Activated T-cell treated with anti-CD3 and anti-CD28 coated beads, Interleukin-2, amount 50 U/mL, for 4 hours (primary cell): ENCODE measurements at places on chromosomes 1 and 21. TPM values are rescaled to one million over a fixed set of nuclear protein-coding genes. Genes with fewer than 3 reads are reported as not detected.

DNA sequence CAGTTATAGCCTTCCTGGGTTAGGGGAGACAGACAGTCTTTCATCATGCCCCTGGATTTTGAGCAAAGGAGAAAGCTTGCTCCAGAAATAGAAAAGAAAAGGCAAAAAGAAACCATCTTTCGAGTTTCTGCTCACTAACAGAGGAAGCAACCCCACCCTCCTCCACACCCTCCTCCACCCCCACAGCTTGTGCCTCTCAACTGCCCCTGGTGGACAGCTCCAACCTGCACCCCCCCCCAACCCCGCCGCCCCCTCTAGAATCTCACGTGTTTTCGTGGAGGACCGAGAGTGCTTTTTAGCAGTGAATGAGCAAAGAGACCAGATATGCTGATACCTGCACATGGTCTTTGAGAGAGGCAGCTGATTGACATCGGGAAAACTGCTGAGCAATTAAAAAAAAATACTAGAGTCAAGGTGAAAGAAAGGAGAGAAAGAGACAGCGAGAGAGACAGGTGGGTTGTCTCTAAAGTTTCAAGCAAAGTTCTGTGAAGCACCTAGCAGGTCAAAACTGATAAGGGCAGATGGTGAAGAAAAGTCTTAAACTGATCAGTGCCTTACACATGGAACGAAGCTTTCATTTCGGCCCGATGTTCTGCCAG lies 358.3 kb downstream of the KIF26B start:
- DNase-seq = no peak

The TRIM45 gene
- total RNA-seq = 0.21 TPM

DNA sequence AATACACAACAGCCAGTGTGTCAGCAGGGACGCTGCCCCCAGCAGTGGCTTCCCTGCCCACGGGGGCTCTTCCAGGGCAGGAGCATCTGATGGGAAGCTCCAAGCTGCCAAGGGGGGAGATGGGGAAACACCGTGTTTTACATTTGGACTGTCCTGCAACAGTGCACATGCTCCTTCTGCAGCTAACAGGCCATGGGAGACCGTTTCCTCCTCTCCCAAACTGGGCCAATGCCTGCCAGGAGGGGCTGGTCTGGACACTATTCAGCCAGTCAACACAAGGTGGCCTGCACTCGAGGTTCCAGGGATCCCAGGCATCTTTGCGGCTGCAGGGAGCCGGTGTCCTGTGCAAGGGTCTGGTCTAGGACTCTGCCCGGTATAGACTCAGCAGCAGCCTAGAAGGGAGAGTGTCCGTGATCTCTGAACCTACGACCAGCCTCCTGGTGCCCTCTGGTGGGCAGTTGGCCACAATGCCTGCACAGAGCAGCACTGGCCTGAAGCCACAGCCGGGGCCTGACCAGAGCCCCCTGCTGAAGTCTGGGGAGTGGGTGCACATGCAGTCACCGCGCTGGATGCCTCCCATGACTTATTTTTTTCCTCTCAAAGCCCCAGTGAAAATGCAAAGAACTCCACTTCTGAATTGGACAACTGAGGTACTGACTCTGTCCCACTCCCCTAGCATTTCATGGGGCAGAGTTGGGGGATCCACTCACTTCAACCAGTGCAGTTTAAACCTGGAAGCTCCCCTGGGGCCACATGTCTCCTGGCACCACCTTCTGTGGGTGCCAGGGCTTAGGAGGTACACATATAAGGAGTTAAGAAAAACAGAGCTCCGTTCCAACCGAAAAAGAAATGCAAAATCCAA lies 33.3 kb downstream of the RCC2 start:
- DNase-seq = peak; percentile 21

GRCh38 chr1:202135221-202135721 lies 9.3 kb downstream of the ARL8A start:
- DNase-seq = peak; percentile 42

GRCh38 chr1:193589597-193590040 lies 403.2 kb upstream of the B3GALT2 start:
- DNase-seq = no peak

The HCRTR1 gene
- total RNA-seq = not detected

GRCh38 chr1:194477908-194478307 lies 1291.5 kb upstream of the B3GALT2 start:
- DNase-seq = no peak

The CFAP74 gene
- total RNA-seq = not detected

DNA sequence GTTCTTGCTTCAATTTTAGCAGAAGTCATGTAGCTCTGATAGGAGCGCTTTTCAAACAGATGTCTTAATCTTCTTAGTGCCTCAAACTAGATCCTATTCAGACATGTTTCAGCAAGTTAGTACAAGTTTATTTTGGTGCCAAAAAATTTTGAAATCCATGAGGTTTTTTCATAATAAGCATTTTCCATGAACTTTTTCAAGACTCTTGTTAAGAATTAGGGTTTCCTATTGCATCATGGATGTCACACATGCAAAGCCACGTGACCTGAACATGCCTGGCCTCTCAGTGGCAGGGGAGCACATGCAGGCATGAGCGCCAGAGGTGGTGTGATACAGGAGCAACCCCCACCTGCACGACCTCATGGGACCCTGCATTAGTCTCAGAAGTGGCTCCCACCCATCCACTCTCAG lies 67.6 kb downstream of the POFUT2 start:
- DNase-seq = no peak

GRCh38 chr1:113905435-113905861 lies 322 bp downstream of the DCLRE1B start:
- DNase-seq = no peak

GRCh38 chr1:30179942-30180543 lies 543.3 kb downstream of the MATN1 start:
- DNase-seq = no peak

- DNase-seq = no peak
Measured at GRCh38 chr1:32806910-32807523, 10.1 kb downstream of the YARS1 start.

The CLDN17 gene
- total RNA-seq = not detected

GRCh38 chr1:89781494-89782126 lies 39.2 kb upstream of the LRRC8D start:
- DNase-seq = peak; percentile 79

DNA sequence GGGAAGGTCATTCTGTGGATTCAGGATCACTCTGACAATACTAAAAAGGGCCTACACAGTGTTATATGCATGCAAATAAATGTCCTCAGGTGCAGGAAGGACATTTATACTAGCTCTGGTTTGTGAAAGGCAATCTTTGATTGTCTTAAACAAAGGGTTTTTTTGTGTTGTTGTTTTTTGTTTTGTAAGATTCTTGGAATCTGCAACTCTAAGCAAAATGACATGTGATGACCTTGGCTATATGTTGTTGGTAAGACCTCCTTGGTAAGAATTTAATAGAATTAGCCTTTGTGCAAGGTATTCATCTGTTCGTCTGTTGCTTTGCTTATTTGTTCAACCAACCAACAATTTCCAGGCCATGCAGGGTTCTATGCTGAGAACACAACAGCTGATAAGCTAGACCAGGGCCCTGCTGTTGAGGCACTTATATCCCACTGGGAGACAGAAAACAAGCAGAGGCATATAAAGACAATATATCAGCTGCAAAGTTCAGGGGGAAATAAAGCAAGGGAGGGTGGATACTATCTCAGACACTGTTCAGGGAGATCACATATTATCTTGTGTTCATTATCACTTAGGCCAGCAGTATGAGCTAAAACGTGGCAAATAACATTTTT lies 60.3 kb downstream of the FH start:
- no peak for DNase-seq

DNA sequence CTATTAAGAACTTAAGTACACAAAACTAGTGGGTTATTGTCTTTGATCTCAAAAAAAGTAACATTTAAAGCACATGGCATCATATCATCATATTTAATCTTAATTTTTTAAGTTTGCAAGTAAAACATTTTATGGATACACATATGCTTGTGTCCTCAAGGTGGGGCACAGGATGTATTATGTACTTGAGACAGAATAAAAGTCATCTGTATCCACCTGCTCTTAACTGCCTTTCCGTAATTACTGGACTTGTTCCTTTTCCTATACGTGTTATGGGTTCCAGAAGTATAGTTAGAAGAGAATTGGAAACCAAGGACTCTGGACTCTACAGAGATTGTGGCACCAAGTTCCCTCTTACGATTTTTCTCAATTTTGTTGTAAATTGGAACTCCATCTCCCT lies 79.4 kb downstream of the FCRL5 start:
- DNase-seq = no peak

DNA sequence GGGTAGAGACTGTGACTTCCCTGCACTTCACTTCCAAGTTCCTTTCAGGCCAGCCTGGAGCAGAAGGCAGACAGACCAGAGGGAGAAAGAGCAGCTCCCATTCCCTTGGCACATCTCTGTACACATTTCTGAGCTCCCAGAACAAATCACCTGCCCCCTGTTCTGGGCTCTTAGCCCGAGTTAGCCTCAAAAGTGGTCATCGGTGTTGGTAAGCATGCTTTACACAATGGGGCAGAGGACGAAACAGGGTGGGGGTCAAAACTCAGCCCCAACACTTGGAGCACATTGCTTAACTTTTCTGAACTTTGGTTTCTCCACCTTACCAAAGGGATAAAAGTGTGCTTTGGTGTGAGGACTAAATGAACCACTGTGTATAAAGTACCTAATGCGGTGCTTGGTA lies 98.7 kb downstream of the DAB1 start:
- no peak for DNase-seq

DNA sequence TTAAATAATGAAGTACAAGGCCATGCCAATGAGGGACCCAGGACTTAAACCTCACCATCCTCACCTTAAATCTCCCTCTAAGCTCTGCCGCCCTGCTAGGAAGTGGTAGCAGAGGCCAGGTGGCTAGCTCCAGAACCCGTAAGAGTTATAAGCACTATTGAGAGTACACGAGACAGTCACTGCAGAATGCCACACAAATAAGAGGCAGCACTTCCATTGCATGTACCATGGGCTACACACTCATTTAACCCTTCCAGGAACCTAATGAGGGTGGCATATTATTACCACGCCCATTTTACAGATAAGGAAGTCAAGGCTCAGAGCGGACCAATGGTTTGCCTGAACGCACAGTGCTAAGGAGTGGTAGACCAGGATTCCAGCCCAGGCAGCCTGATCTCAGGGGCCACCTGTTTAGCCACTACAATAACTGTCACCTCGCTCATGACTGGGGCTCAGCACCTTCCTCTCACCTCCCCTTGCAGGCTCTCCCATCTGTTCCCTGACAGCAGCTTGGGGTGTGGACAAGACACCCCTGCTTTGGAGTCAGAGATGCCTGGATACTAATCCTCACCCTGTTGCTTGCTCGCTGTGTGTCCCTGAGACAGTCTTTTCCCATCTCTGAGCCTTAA lies 54.8 kb upstream of the ID3 start:
- no peak for DNase-seq

DNA sequence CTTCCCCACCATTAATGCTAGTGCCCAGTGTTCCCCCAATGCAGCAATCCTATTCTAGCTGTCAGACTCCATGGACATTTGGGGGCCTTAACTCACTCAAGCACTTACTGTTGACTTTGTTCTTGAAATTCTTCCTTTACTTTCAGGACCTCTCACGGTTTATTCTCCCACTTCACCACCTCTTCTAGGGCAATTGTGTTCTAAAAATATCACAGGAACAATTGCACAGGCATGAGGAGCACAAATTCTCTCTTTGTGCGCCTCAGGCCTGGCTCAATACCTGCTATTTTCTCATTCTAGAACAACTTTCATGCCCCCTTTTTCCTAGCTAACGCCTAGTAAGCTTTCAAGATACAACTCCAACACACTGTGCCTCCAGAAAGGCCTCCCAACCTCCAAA lies 7.3 kb downstream of the MAB21L3 start:
- no peak for DNase-seq

DNA sequence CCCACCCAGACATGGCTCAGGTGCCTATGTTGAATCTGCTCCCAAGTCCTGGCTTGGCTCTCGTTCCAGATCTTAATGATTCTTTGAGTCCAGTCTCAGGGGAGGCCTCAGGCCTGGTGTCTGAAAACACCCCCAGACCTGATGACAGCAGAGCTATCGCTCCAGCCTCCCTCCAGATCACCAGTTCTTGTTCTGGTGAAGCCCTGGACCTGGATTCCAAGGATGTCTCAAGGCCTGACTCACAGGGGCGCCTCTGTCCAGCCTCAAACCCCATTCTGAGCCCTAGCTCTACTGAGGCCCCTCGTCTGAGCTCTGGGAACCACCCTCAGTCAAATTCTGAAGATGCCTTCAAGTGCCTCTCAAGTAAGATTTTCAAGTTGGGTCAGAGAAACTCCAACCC lies 11.4 kb downstream of the MROH7 start:
- DNase-seq = no peak

The ADAM30 gene
- not detected for total RNA-seq

GRCh38 chr1:8241417-8242014 lies 76.4 kb upstream of the SLC45A1 start:
- no peak for DNase-seq

The CRP gene
- 0.68 TPM for total RNA-seq

The SDC3 gene
- total RNA-seq = 0.55 TPM

The PAQR6 gene
- total RNA-seq = 2.0 TPM

The MR1 gene
- 8.3 TPM for total RNA-seq

- no peak for DNase-seq
Measured at GRCh38 chr1:49013079-49013478, 236.4 kb upstream of the BEND5 start.
